Endothelial cell (in vitro differentiated cells): ENCODE measurements at places on chromosomes 3 and 15.

DNA sequence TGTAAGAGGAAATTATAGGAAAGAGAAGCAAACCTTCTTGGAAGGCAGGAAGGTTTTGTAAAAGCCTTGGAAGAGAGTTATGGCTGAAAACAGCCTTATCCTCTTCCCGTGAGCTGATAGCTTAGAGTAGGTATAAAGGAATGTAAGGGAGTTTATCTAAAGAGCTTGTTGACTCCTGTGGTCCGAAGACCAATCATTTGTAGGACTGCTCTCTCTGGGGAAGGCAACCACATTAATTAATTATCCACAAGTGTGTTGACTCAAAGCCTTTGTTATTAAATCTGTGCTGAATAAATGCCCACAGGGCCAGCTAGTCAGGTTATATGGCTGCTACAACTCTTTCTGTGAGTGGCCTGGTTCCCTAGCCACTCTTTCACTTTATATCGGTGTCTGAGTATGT is 452.1 kb upstream of the RASGRP1 start:
- DNase-seq, result no peak

- no peak for DNase-seq
These were observed 35.4 kb downstream of the SV2B start for GRCh38 chr15:91135201-91136130.

- DNase-seq, result no peak
These were observed 314.4 kb downstream of the SHQ1 start for GRCh38 chr3:72533591-72534473.

DNA sequence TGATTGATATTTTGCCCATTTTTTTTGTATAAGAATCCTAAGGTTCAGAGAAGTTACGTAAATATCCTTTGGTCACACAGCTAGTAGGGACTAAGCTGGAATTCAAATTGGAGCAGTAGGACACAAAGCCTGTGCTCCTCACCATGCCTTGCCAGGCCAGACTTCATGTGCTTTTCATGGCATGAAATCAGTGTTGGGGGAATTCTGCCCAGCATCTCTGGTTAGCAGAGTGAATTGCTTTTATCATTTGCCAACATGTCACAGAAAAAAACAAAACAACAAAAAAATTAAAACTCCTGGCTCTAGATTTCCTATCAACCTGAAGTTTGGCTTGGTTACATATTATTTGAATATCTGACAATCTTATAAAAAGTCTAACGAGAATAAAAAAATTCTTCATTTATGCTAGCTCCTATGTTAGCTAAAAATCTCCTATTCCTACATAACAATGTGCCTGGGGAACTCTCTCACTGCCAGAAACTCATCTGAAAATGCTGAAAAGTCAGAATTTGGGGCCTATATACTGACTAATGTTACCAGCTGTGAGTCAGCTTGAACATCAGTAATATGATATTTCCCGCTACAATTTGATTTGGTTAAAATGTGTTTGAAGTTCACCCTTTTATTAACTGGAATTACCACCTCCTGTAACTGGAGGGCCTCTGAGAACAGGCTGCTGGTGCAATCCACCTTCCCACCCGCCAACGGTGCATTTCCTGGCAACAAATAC is 141.7 kb downstream of the TIGIT start:
- no peak for DNase-seq

GRCh38 chr3:173591401-173591800 is 193.9 kb downstream of the NLGN1 start:
- no peak for DNase-seq

DNA sequence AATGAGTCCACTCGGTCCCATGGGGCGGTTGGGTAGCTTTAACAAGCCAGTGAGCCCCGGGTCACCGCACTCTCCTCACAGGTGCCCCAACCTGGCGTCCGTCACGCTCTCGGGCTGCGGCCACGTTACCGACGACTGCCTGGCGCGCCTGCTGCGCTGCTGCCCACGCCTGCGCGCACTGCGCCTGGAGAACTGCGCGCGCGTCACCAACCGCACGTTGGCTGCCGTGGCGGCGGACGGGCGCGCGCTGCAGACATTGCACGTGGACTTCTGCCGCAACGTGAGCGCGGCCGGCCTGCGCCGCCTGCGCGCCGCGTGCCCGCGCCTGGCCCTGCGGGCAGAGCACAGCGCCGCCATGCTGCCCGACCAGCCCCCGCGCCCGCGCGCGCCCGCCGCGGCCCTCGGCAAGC is 3.4 kb downstream of the FBXL22 start:
- DNase-seq, result peak; percentile 78

DNA sequence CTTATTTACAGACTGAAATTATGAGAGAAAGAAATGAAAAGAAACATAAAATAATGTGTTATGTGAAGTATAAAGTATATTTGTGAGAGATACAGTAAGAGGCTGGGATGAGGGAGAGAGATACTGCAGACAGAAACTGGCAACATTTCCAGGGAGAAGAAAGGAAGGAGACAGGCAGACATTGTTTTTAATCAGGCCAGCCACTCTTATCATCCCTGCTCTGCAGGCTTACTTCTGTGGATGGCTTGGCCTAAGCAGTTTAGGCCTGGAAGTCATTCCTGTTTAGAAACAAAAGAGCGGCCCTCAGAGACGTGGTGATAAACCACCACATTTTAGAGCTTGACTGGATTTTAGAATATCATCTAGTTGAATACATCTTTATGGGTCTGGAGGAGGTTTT is 12.4 kb downstream of the PCCB start:
- DNase-seq, result no peak

DNA sequence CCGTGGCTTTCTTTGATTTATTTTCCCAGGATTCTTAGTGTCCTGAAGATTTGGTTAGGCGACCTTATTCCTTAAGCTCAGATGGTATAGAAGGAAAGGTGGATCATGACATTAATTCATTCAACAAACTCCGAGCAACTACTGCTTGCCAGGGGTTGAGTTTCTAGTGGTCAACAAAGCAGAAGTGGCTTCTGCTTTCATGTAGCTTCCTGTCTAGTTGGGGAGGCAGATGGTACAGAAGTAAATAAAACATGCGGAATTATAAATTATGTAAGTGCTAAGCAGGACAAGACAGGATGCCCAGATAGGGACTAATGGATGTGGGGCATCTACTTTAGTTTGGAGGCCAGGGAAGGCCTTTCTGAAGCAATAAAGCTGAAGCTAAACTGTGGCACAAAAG is 15.6 kb downstream of the EEFSEC start:
- DNase-seq, result no peak

DNA sequence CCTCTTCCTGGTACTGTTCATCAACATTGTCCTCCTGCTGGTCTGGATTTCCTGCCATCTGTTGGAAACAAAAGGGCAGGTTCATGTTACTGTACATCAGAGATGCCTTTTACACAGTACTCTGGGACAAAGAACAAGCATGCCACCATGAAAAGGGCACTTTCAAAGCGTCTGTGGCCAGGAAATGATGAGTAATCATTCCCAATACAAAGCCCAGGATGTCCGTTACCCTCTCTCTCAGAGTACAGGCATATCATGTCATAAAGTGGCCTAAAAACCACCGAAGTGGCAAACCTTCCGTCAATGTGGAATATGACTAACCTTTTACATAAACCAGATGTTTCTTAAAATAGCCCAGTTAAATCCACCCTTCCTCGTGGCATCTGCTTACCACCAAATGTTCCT is 71.2 kb downstream of the GOLIM4 start:
- peak; percentile 23 for DNase-seq

GRCh38 chr3:184737641-184738505 is 26.0 kb upstream of the MAGEF1 start:
- no peak for DNase-seq

- no peak for DNase-seq
These were observed 119.3 kb downstream of the RFX7 start for GRCh38 chr15:56124391-56124790.

DNA sequence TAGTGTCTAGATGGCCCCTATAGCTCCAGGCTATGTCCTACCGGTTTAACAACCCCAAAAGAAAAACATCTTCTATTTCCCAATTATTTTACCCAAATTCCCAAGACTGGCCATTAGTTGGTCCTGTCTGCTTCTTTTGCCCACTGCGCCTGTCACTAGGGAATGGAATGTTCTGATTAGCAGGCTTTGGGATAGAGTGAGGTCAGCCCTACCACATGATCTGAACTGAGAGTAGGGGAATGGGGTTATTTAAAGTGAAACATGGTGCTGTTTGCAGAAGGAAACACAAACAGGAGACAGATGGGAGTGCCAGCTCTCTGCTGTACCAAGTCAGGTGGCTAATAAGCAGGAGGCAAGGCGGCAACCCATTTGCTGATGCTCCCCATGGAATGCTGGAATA is 635.6 kb upstream of the CFAP20DC start:
- no peak for DNase-seq

- DNase-seq, result no peak
These were observed 46.2 kb downstream of the IGSF11 start for GRCh38 chr3:118988198-118989130.

- peak; percentile 68 for DNase-seq
These were observed 27.2 kb upstream of the ZNF502 start for GRCh38 chr3:44685128-44685800.

DNA sequence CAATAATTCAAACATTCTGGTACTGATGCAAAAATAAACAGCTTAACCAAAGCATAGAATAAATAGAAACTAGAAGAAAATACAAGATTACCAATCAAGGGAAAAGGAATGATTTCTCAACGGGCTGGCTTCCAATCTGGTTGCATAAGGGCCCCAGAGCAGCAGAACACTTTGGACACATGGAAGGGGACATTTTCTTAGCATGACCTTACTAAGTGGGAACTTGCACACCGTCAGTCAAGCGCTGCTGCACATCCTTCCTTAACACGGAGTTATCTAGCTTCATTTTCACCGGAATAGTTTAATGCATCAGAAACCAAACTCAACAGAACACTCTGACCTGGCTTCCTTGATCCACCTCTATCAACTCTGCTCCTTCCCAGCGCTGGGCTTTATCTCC is 388.5 kb downstream of the VPS13C start:
- no peak for DNase-seq

GRCh38 chr3:117404730-117405129 is 695.2 kb downstream of the TUSC7 start:
- no peak for DNase-seq

- DNase-seq, result no peak
These were observed 255.6 kb upstream of the SEMA6D start for GRCh38 chr15:47461652-47462141.

GRCh38 chr15:56034514-56034913 is 41.1 kb upstream of the NEDD4 start:
- DNase-seq, result no peak

- DNase-seq, result peak; percentile 29
These were observed 99.6 kb downstream of the TMCC1 start for GRCh38 chr3:129793942-129794310.

DNA sequence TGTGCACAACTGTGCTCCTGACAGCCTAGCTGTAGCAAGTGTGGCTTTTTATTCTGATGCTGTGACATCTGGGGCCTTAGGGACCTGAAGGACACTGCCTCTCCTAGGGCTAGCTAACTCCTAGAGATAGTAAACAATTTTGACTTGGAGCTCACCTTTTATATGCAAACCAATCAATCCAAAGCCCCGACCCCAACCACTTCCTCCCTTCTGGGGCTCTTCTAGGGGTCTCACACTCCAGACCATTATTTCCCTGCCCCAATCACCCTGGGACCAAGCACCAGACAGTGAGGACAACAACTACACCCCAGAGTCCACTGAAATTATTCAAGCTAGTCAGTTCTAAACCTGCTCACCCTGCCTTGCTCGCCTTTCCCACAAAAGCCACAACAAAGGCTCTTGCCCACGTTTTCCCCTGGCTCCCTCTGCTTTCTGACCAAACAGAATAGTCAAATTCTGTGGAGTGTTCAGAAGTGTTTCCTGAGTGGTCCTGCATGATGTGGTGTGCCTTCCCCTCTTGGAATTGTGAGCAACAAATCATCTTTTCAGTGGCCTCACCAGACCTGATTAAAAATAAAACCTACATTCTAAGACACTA is 84.2 kb upstream of the WNT5A start:
- DNase-seq, result no peak

DNA sequence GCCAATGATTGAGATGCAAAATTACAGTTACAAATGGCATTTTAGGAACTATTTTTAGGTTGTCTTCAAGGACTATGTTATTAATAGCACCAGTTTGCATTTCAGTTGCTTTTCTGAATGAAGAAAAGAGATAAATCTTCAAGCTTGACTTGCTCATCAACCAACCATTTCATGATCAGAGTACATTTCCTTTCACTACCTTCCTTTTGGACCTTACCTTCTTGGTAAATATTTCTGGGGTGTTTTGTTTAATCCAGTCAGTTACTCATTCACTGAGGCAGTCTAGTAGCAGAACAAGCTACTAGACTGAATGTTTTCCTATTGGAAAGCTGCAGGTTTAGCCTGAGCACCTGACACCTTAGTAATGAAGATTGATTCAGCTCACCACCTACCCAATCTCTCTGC is 8.2 kb downstream of the SLC27A2 start:
- no peak for DNase-seq

DNA sequence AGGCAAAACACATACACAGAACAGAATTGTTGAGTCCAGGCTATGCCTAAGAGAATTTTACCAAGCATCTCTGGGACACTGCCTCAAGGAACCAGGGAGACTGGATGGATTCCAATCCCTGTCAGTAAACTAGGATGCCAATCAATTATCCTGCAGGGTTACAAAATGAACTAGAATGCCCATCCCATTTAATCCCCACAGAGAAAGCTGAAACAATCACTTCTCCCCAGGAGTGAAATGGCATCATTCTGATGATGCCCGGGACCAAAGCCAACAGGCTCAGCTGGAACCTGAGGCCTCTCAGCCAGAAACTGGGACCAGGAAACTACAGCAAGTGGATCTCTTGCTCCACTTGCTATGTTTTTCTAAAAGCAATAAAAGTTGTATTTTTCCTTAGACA is 130.0 kb upstream of the TJP1 start:
- no peak for DNase-seq

DNA sequence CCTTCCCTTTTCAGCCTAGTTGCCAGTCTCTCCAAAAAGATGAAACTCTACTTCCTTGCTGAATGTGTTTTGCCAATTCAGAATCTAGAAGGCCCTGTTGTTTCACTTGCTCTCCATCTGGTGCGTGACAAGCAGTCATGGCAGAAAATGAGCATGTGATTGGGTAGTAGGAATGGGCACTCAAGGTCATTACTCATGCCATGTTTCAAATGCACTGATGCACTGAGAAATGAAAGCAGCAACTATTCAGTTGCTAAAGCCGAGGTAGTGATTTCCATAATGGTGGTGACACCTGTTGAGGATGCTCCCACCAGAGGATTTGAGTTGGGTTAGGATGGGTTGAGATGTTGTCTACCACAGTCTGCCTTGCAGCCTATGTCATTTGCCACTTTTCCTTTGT is 12.7 kb downstream of the ZBTB38 start:
- DNase-seq, result no peak
